ENCODE measurements at places on chromosomes 5 and 9.

- no peak for DNase-seq
Measured at GRCh38 chr5:80234116-80234948, 21.5 kb downstream of the SERINC5 start.

- no peak for DNase-seq
Measured at GRCh38 chr5:72063219-72063819, 44.0 kb upstream of the MAP1B start.

DNA sequence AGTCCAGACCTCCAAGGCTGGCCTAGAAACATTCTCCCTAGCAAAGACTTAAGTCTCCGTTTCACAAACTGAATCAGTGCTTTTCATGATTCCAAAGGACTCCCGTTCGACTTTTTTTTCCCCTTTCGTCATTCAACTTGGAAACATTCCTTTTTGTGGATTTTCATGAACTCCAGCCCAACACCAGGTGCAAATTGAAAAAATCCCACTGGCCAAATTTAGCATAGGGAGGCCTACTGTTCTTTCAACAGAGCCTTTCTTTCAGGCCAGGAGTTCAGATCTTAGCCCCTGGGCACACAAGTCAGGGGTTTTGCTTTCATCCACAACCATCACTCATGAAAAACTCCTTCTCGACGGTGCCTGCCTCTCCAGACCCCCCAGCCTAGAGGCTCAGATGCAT is 285.3 kb downstream of the PIK3R1 start:
- no peak for DNase-seq

- DNase-seq, result no peak
Measured at GRCh38 chr9:127050152-127050551, 72.3 kb downstream of the ANGPTL2 start.

- no peak for DNase-seq
Measured at GRCh38 chr9:109276469-109277440, 44.1 kb downstream of the EPB41L4B start.
